Stimulated activated CD4-positive, alpha-beta T cell treated with anti-CD3 and anti-CD28 coated beads, TNF-alpha, amount 100 ng/mL, for 1 hour (primary cell): ENCODE measurements at places on chromosomes 5 and 9.

DNA sequence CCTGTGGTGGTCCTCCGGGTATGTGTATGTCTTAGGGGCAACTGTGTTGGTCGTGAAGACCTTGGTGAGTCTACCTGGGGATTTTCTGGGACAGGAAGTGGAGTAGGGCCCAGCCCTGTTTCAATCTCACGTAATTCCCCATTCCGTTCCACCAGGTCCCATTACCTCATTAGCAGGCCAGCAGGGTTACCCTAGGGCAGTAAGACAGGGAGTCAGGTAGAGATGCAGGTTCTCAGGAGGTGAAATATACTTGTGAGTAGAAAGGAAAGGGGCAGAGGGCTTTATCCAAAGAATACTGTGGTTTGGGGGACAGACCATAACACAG, 56.5 kb downstream of the MACROH2A1 start:
- no peak for DNase-seq

DNA sequence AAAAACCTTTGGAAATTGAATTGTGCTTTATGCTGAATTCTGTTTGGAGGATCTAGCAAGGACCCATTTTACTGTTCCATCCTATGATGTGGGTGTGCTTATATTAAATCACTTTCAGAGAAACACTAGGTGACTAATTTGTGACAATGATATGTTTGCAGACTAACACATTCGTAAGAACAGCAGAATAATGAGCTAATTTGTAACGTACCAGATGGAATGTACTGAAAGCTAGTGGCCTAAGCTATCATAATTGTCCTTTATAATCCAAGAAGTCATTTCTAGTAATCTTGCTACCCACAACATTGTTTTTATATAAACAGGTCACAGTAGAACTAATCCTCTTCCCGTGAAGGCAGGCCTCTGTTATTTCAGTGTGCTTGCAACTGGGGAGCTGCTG, 292.5 kb downstream of the PDE4D start:
- DNase-seq = no peak

- DNase-seq = no peak
Observed at GRCh38 chr9:34675048-34675714, 12.7 kb upstream of the CCL27 start.

DNA sequence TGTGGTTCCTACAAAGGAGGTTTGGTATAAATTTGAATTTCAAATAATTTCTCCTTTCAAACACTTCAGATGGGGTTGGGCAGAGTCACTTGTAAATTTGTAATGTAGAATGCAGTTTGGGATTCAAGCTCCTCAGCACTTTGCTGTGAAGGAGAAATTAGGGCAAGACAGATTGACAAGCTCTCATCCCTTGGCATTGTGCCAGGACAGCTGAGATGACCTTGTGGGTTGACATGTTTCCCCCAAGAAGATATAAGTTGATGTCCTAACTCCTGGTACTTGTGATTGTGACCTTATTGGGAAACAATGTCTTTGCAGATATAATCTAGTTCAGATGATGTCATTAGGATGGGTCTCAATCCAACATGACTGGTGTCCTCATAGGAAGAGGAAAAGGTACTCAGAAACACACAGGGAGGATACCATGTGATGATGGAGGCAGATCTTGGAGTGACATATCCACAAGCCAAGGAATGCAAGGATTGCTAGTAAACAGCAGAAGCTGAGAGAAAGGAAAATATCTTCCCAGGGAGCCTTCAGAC, 408.3 kb downstream of the MED10 start:
- DNase-seq = no peak

GRCh38 chr9:36392489-36392888, 7.6 kb downstream of the RNF38 start:
- DNase-seq = no peak

- DNase-seq = no peak
Observed at GRCh38 chr5:112401924-112402323, 17.2 kb downstream of the EPB41L4A start.

DNA sequence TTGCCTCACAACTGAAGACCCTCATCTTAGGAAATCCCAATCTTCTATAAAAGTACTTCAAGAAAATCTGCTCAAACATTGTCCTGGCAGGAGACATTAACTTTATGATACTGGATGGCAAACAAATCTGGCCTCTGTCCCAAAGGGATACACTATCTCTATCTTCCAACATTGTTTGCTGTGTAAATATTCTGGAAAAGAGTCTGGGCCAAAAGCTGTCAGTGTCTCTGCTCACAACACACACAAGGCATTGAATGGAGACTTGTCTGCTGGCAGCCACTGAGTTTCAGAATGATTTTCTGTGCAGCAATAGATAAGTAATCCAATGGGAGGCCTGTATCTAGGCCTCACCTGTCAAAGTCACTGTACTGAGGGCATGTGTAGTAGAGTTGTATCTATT, 471.1 kb downstream of the DMAC1 start:
- DNase-seq = no peak
